ENCODE measurements at places on chromosomes 3 and 15.
A peak's percentile ranks its signal among the peaks of the same experiment; 100 is the strongest.

- DNase-seq: peak; percentile 39
Observed at GRCh38 chr3:134795746-134796280, 753 bp downstream of the EPHB1 start.

- DNase-seq: no peak
Observed at GRCh38 chr3:72625602-72626337, 222.5 kb downstream of the SHQ1 start.

GRCh38 chr3:44893097-44893496 lies 18.7 kb downstream of the TGM4 start:
- DNase-seq: no peak

DNA sequence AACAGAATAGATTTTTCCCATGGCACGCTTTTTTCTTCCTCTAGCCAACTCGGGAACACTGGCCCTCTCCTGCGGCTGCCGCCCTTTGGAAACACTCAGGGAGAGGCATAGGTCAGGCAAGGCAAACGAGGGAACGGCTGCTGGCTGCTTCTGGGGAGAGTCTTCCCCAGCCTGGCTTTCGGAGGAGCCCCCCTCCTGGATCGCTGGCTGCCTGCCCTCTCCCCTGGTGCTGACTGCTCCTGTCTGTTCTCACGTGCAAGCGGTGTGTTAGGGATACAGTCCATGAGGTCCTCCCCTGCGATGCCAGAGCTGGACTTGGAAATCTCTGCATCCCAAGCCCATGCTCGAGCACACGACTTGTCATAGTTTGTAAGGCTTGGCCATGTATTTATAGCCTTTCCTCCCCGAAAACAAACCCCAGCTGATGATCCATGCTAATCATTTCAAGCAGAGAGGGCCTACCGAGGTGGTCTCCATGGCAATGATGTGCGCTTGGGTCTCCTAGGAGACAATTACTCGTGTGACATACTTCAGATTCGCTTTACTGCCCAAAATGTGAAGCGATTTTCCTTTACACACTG lies 315.6 kb upstream of the ATP10A start:
- no peak for DNase-seq

- peak; percentile 69 for DNase-seq
Observed at GRCh38 chr15:26889298-26889898, 22.5 kb downstream of the GABRA5 start.

DNA sequence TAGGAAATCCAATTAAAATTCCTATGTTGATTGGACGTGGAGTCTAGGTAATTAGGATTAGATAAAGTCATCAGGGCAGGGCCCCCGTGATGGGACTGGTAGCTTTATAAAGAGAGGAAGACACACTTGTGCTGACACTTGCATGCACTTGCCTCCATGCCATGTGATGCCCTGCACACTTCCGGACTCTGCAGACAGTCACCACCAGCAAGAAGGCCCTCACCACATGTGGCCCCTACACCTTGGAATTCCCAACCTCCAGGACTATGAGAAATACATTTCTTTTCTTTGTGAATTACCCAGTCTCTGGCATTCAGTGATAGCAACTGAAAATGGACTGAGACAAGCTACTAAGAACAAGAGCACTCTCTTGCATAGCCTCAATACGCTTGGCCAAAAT lies 90.6 kb downstream of the CRYGS start:
- no peak for DNase-seq

DNA sequence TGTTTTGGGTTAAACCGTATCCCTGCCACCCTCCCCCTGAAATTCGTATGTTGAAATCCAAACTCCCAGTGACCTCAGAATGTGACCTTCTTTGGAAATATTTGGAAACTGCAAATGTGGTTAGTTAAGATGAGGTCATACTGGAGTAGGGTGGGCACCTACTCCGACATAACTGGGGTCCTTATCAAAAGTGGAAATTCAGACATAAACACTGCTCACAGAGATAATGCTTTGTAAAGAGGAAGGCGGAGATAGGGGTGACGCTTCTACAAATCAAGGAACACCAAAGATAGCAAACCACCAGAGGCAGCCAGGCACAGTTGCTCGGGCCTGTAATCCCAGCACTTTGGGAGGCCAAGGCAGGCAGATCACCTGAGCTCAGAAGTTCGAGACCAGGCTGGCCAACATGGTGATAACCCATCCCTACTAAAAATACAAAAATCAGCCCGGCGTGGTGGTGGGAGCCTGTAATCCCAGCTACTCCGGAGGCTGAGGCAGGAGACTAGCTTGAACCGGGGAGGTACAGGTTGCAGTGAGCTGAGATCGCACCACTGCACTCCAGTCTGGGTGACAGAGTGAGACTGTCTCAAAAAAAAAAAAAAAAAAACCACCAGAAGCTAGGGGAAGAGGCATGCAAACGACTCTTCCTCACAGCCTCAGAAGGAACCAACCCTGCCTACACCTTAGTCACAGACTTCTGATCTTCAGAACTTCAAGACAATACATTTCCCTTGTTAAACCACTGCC lies 51.1 kb upstream of the CHD2 start:
- DNase-seq: no peak

GRCh38 chr3:85570819-85571218 lies 612.0 kb downstream of the CADM2 start:
- no peak for DNase-seq

DNA sequence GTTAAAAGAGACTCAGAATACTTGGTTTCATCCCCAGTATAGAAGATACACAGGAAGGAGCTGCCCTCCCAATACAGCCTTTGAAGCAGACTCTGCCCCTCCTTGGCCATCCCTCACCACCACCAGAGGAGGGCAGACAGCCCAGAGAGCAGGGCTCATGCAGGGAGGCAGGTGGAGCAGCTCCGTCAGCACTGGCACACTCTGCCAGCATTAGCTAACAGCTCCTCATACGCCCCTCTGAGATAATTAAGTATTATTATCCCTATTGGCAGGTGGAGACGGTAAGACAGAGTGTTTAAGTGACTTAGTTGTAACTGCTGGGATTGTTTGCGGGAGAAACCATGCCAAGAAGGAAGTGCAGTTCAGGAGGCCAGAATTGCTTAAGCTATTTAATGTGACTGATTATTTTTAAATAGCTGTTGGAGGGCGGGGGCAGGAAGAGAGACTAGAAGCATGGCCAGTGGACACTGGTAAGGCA lies 434.0 kb downstream of the EPHB1 start:
- peak; percentile 59 for DNase-seq

DNA sequence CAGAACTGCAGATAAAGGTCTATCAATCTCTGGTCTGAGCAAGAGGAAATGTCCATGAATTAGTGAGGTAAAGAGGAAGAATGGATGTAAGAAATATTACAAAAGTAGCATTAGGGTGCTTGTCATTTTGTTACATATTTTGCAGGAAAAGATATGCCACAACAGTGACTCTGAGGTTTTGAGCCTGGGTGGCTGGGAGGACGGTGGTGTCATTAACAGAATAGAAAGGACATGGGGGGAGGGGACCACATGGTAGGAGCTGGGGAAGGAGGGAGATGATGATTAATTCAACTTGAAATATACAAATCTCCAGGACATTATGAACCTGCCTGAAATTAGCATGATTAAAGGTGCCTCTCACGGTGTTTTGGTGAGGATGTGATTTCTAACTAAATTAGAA lies 245.5 kb upstream of the MDFIC2 start:
- DNase-seq: no peak

DNA sequence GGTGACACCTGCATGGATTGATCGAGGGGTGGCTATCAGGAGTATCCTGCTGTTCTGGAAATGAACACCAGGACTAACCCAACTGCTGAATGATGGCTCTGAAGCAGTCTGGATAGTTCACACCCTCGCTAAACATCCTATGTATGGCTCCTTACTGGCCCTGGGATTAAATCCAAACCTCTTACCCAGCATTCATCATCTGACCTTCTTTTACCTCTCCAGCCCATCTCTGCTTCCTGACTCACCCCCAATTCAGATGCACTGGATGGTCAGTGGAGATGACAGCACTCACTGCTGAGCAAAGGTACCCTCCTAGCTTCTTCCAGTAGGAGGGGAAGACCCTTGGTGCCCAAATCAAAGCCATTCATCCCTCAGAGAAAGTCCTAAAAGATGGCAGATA lies 235.2 kb upstream of the TRIM42 start:
- DNase-seq: no peak

- DNase-seq: no peak
Observed at GRCh38 chr15:71136159-71136783, 21.0 kb downstream of the THSD4 start.

DNA sequence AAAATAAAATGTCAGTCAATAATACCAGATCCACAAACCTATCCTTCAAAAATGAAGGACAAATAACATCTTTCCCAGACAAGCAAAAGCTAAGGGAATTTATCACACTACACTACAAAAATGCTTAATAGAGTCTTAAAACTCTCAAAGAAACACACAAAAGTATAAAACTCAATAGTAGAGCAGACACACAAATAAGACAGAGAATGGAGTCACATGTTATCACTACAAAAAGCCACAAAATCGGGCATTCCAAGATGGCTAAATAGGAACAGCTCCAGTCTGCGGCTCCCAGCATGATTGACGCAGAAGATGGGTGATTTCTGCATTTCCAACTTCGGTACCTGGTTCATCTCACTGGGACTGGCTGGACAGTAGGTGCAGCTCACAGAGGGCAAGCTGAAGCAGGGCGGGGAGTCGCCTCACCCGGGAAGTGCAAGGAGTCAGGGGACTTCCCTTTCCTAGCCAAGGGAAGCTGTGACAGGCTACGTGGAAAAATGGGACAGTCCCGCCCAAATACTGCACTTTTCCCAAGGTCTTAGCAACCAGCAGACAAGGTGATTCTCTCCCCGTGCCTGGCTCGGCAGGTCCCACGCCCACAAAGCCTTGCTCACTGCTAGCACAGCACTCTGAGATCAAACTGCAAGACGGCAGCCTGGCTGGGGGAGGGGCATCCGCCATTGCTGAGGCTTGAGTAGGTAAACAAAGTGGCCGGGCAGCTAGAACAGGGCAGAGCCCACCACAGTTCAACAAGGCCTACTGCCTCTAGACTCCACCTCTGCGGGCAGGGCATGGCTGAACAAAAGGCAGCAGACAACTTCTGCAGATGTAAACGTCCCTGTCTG lies 46.3 kb downstream of the SENP7 start:
- DNase-seq: peak; percentile 22

DNA sequence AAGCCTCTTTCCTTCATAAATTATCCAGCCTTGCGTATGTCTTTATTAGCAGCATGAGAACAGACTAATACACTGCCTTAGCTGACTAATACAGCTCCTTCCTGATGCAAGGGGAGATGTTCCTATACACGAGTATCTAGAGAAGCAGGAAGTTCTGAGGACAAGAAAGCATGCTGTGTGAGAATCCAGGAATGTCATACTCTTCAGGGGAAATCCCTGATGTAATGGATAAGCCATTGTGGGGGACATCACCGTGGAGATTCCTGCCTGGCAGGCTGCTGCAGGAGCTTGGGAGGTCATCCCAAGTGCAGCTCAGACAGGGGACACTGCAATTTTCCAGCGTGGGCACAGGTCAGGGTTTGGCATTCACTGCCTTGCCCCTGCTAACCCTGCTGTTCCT lies 476.9 kb downstream of the NR2F2 start:
- no peak for DNase-seq

- no peak for DNase-seq
Observed at GRCh38 chr3:17013571-17013970, 128.8 kb downstream of the PLCL2 start.

DNA sequence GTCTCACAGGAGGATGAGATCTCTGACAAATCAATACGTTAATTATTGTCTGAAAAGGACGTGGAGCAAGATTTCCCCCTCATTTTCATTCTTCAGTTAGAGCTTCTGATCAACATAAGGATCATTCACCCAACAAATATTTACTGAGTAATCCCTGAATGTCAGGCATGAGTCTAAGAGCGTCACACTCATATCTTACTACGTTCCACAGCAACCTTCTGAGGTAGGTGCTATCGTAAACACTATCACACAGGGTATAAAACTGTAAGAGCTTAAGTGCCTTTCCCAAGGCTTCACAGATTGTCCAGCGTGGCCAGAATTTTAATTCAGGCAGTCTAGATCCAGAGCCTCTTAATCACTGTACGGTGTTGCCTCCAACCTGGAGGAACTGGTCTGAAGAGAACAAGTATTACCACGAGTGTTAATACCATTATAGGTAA lies 10.6 kb upstream of the TM4SF1 start:
- peak; percentile 76 for DNase-seq

DNA sequence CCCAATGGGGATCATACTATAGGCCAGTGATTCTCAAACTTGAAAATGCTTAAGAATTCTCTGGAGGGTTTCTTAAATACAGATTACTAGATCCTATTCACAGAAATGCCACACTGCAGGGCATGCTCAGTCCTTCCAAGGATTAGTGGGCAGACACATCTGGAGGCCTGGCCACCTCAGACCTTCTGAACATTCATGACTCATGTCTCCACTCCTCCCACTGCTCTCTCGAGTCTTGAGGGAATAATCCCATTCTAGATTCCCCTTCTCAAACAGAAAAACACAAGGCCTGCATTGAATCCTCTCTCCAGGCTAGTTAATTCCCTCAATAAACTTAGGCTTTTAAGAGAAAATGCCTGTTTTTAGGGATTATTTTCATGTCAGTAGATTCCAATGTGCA lies 22.1 kb downstream of the ZNF621 start:
- DNase-seq: no peak

GRCh38 chr3:123610331-123610730 lies 25.5 kb upstream of the HACD2 start:
- DNase-seq: no peak

DNA sequence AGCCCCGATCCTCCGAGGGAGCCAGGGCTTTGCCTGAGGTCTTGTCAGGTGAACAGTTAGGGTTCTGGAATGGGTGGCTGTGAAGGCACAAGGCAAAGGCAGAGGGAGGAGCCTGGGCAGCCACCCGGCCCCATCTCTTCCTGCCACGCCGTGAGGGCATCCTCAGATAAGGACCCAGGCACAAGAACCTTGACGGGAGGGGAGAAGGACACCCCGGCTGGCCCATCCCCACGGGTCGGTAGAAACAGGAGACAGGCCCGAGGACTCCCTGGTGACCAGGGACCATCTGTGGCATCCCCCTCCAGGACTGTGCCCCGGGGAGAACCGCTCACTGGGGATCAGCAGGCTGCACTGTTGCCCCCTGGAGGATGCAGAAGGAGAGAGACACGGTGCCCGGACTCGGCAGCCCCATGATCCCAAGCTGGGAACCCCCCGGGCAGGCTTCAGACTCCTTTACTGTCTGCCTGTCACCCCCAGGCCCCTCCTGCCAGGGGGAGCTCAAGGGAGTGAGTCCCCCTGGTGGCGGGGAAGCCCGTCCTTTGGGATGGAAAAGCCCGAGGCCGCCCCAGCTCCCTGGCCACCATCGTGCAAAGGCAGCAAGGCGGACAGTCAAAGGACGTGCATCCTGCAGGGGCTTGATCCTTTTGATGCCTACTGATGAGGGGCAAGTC lies 12.3 kb upstream of the PCSK6 start:
- peak; percentile 68 for DNase-seq

GRCh38 chr15:79682851-79683288 lies 213.9 kb downstream of the MTHFS start:
- DNase-seq: no peak

GRCh38 chr3:14001136-14001535 lies 121.3 kb upstream of the WNT7A start:
- DNase-seq: no peak

DNA sequence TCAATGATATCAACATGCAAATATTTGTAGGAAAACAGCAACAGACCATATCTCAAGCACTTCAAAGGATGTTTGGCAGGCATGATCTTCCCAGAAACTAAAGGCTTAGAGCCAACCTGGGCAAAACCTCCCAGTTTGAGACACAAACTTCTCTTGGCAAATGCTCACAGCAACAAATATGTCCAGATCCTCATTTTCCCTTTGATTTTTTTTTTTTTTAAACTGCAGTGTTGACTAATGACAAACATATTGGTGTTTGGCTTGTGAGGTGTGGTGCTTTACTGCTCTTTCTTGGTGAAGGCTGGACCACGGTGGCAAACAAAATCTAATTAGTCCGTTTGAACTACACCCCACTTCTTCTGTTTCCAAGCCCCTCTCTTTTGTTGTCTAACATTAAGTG lies 87.2 kb downstream of the EBLN2 start:
- DNase-seq: no peak

All from small intestine (tissue), 16 donors.